ENCODE measurements at places on chromosomes 12 and 14.

DNA sequence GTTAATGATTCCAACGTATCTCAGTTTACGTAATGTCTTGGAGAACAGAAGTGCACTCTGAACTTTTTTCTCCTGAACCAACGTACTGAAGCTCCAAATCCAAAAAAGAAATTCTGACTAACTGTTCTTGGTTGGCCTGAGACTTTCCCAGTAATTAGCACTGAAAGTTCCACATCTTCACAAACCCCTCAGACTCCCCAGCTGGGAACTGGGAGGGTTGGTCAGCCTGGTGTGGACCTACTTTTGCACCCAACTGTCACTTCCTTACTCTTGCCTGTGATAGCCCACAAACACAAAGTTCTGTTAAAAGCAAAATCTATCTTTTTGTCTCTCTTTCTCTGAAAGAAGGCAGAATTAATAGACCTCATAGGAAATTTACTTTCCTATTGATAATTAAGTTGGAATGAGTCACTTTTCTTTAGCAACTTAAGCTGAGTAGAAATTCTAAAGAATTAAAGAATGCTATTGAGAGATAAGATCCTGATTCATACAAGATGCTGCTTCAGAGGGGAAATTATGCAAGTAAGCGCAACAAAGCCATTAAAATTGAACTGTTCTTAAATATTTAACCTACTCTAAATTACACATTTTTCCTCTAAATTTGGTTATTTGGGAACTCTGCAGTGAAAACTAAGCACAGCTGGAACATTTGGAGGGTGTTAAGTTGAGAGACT lies 155.0 kb downstream of the EPS8 start:
- no peak for DNase-seq

DNA sequence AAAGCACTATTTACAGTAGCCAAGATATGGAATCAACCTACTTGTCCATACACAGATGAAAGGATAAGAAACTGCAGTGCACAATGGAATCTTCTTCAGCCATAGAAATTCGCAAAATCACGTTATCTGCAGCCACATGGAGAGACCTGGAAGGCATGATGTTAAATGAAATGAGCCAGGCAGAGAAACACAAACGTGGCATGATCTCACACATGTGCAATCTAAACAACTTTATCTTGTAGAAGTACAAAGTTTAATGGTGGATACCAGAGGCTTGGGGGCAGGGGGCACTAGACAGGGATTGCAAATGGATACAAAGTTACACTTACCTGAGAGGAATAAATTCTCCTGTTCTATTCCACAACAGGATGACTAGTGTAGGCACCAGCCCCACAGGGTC lies 24.1 kb downstream of the ASCL4 start:
- DNase-seq: no peak

GRCh38 chr12:123532808-123533649 lies 490 bp downstream of the RILPL1 start:
- no peak for DNase-seq

DNA sequence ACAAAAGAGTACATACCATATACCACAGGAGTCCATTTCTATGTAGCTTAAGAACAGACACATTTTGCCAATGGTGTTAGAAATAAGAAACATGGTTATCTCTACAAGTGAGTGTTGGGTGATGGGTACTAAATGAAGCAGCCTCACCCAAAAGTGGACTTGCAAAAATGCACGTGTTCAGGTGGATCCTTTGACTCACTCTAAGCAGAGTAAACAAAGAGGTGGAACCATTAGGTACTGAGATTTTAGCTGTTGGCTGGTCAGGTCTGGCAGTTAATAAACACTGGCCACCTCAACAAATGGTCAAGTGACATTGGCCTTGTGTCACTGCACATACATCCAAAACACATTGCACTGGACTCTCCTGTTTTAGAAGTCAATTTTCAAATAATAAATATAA lies 27.6 kb downstream of the EVL start:
- no peak for DNase-seq

DNA sequence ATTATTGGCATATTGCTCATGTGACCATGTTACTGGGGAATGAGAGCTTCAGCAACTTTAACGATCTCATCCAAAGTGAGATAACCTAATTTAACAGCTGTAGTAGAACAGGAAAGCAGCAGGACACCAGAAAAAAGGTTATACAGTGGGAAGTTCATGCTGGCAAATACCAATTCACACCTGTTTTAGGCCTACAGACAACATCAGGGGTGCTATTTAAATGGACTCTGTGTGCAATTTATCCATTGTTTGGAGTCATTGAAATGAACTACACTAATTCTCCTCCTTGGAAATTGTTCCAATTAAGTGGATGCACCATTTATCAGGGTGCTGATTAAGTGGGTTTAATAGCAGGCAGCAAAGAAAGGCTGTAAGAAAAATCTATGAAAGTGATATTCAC lies 424.4 kb upstream of the LMO3 start:
- DNase-seq: no peak

- DNase-seq: no peak
These were observed 734.9 kb upstream of the USP15 start for GRCh38 chr12:61525331-61525730.

DNA sequence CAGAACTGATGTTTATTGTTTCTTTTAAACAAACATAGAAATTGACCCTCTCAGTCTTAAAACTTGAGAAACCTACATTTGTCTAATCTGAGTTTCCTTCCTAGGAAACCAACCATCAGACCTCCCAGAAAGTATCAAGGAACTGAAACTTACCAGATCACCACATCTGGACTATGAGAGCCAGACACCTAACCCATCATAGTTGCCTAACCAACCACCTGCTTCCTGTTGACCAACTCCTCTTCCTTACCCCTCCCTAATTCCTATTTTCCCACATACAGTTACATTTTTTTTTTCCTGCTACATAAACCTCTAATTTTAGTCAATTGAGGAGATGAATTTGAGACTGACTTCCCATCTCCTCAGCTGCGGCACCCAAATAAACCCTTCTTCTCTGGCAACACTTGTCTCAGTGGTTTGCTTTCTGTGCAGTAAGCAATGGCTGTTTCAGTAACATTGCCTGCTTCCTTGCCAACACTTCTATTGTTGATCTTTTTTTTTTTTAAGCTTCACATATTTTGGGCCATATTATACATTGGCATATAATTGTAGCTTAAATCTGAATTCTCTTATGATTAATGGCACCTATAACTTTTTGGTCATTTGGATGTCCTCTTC lies 34.3 kb downstream of the KLRD1 start:
- DNase-seq: no peak

- DNase-seq: no peak
These were observed 21.4 kb downstream of the SLC38A2 start for GRCh38 chr12:46351138-46351537.

GRCh38 chr12:5905757-5906156 lies 39.3 kb downstream of the ANO2 start:
- DNase-seq: no peak
